Karpas-422 (cell line): ENCODE measurements at places on chromosomes 11 and 22.

GRCh38 chr11:107017104-107017432, 1.2 kb downstream of the GUCY1A2 start:
- no peak for DNase-seq

GRCh38 chr11:25052844-25053243, 556.0 kb downstream of the LUZP2 start:
- DNase-seq: no peak

DNA sequence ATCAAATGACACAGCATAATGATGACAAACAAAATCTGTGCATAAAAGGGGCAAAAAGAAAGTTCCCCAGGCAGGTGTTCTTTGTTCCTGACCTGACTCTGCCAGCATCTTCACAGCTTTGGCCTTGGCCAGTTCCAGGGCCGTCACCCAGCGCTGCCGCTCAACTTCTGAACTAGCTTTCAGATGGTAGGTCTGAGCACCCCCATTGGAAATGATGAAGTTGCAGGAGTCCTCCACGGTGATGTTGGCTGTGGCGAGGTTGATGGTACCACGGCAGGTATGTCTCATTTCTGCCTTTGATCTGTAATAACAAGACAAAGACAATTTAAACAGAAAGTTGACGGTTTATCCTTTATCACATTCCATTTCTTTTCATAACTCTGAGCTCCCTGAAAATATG, 5.3 kb downstream of the OSBP start:
- no peak for DNase-seq

DNA sequence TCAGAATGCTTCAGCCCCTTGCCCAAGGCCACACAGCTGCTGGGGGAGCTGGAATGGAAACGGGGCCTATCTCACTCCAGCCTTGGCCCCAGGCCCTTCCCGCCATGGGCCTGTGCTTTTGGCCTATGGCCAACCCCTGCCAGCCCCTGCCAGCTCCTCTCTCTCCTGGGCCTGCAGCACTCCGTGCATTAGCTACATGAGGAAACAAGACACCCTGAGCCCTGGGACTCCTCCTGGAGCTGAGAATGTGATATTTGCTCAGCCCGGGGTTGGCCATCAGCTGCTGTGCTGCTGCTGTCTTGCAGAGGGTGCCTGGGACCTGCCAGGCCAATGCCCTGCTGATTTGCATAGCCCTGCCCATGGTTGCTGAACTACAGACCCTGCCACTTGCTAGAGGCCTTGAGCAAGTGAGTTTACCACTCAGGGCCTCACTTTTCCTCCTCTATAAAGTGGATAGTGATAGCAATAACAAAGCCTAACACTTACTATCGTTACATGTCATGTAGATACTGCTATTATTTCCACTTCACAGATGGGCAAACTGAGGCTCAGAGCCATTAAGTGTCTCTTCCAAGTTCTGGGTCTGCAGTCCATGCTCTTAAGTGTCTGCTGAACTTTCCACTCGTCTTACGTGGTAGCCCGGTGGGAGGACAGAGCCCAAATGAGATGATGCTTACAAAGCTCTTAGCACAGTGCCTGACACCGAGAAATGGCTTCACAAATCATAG, 99.6 kb downstream of the KIAA1671 start:
- no peak for DNase-seq

DNA sequence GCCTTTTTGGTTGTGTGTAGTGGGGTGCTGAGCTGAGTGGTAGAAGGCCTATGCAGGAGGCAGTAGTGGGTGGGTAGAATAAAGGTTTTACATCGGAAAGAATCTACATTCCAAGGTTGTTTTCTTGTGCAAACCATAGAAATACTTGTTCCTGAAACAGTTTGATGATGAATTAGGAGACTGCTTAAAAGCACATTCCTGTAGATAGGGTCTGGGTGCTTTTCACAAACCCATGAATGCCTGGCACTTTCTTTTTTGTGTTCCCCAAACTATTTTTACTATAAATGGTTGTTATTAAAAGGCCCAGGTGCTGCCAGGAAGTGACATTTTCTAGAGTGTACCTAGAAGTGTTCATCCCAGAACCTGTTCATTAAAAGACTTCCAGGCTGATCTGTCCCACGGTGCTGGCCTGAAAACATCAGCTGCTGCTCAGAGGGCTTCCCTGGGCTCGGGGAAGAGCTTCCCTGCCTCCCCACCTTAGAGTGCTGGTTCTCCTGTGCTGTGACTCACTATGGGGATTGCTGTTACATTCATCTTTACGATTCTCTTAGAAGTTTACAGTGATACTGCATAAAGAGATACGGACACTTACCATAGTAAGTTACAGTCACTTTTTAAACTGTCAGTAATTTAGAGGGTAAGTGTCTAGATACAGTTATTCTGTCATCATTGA, 27.9 kb downstream of the PPFIA1 start:
- no peak for DNase-seq

DNA sequence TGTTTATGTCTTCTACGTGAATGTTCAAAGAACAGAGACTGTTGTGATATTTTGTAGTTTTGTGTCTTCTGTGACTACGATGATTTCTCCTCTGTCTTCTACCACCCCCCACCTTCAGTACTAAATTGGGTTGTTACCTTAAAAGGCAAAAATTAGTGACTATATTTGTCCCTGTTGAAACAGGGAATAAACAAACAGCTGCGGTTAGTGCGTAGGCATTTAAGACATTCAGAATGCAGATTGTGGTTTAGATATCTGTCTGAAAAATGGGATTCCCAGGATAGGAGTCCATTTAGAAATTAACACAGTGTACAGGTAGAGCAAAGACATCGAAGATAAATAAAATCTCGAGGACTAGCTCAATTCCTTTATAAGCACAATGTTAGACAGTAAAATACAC, 15.6 kb upstream of the ARHGAP42 start:
- DNase-seq: no peak

DNA sequence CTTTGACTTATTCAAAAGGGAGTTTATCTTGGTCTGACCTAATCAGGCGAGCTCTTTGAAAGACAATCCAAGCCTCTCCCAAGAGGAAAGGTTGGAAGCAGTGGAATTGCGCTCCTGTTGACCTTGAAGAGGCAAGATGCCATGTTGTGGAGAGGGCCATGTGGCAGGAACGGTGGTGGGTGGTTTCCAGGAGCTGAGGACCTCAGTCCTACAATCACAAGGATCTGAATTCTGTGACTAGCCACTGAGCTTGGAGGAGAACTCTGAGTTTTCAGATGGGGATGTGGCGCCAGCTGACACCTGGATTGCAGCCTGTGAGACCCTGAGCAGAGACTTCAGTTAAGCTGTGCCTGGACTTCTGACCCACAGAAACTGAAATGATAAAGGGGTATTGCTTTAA, 6.0 kb upstream of the CBX6 start:
- DNase-seq: no peak

GRCh38 chr11:60658409-60658808, 41.0 kb upstream of the MS4A8 start:
- DNase-seq: no peak

DNA sequence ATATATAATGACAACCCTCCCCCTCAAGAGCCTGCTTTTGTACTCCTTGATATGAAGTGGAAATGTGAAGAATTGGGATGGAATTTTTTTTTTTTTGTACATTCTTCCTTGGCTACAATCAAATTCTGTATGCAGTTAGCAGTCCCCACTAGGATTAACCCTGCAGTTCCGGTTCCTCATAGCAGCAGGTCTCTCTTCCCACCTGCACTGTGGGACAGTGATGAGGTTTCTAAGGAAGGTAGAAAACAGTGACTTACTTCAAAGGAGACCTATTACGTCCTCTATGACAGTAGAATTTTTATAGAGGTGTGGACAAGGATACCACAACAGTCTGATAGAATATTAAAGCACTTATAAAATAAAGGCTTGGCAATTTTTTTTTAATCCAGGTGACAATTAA, 46.3 kb upstream of the ALKBH3 start:
- DNase-seq: no peak

DNA sequence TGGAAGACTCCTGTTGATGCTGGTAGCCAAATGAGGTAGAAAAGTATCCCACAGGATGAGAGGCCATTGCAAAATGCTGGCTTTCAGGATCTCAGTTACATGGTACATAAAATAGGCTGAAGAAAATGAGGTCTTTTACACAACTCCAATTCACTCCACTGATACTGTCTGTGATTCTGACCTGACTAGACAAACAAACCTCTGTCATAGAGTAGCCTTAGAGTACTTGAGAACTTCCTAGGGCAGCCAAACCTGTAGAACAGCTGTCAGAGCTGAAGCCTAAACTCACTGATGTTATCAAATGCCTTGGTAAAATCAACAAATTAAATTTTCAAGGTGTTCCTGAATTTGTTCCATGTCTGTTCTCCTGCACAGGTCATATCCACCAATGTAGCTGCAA, 26.2 kb upstream of the POGLUT3 start:
- no peak for DNase-seq

DNA sequence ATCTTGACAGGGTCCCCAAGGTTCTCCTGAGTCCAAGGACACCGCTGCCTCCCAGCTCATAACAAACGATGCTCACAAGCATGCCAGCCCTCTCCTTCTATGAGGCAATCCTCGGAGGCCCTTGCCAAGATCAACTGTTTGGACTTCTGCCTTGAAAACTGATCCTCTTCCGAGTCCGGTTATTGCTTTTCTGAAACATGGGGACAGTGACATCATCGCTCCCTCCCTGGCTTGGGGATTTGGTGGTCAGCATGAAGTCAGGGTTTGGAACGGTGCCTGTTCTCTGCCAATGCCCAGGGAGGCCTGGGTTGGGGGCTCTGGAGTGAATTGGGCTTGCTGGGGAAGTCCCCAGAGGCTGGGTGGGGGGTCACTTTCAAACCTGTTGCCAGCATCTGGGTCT, 149.3 kb downstream of the FBXO7 start:
- no peak for DNase-seq

GRCh38 chr11:123576501-123576900, 77.9 kb downstream of the SCN3B start:
- DNase-seq: no peak

DNA sequence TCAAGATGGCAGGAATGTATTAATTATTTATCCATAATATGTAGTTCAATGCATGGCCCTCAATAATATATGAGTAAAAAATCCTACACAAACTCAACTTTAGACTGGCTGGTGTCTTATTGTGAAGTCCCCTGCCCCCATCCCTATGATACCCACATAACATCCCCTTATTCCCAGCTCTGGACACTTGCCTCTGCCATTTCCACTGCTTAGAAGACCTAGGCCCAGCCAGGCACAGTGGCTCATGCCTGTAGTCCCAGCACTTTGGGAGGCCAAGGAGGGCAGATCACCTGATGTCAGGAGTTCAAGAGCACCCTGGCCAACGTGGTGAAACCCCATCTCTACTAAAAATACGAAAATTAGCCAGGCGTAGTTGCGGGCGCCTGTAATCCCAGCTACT, 84.4 kb downstream of the BDNF start:
- no peak for DNase-seq

- DNase-seq: peak; percentile 54
Measured at GRCh38 chr11:9386901-9387300, 2.4 kb downstream of the IPO7 start.

DNA sequence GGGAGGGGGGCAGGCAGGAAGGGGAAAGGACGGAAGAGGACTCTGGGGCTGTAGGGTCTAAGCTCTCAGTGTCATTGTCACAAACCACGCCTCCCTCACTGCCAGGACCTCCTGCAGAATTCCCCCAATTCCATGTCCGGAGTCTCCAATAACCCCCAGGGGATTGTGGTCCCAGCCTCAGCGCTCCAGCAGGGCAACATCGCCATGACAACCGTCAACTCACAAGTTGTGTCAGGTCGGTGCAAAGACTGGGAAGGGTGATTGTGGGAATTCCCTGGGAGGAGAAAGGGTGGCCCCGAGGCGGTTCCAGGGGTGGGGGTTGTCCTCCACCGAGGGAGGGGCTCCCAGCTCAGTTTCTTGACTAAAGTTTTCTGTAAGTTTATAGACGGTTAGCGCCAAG, 86.0 kb downstream of the FEZ1 start:
- DNase-seq: no peak

DNA sequence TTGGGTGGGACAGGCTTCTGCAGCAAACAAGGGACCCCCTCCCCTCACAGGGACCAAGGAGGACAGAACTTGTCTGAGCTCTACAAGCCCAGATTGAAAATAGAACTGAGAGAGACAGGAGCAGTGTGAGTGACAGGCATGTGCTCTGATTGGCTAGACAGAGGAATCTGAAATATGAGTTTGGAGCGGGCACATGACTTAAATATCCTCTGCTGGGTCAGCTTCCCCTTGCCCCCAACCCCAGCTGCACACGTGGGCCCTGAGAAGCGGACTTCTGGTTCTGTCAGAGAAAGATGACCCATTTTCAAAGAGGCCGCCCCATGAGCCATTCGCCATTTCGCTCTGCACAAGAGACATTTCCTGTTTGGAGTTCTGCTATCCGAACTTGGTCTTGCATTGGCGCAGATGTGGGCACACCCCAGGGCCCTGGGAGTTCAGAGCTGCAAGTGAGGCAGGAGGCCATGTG, 5.3 kb downstream of the TUBA8 start:
- no peak for DNase-seq

GRCh38 chr11:102390667-102391465, 43.9 kb downstream of the BIRC2 start:
- peak; percentile 95 for DNase-seq

DNA sequence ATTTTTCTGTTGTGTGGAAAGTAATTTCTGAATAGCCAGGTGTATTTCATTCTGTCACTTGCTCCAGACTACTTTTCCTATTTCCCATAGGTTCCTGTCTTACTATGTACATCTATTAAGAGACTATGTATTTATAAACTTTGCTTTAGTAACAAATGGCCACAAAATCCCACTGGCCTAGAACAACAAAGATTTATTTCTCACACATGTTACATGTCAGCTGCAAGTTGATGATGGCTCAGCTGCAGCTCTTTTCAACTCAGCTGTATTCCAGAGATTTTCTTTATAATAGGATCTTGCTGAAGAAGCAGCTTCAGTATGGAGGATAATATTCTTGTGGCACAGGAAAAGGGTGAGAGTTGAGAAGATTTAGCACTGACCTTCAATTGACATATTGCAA, 539.6 kb upstream of the LRRC4C start:
- no peak for DNase-seq

GRCh38 chr11:22465620-22466019, 127.4 kb downstream of the SLC17A6 start:
- DNase-seq: no peak

GRCh38 chr22:49786976-49787706, 40.5 kb downstream of the BRD1 start:
- DNase-seq: no peak

GRCh38 chr22:20243537-20244249, 24.4 kb downstream of the RTN4R start:
- peak; percentile 83 for DNase-seq

DNA sequence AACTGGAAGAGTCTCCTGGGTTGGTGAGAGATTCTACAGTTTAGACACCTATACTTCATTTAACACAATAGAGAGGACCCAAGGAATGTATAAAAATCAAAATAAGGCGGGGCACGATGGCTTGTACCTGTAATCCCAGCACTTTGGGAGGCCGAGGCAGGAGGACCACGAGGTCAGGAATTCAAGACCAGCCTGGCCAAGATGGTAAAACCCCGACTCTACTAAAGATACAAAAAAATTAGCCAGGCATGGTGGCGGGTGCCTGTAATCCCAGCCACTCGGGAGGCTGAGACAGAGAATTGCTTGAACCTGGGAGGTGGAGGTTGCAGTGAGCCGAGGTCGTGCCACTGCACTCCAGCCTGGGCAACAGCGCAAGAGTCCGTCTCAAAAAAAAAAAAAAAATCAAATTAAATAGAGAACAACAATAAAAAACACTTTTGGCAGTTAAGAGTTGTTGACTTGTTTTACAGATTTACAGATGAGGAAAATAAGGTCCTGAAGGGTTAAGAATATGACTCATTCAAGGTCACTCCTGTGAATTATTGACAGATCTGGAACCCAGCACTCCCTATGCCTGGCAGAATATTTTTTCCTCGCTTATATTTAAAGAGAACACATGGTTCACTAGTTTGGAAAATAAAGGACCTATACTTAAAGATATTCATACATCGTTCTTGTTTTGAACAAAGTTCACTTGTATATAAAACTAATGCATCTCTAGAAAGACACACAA, 5.2 kb downstream of the LGR4 start:
- DNase-seq: no peak
